Sciatic nerve (tissue), 2 donors: ENCODE measurements at places on chromosomes 2 and 18. TPM values are rescaled to one million over a fixed set of nuclear protein-coding genes. Genes with fewer than 3 reads are reported as not detected.

The BIRC6 gene
- 130 TPM for total RNA-seq

The IL1RN gene
- 15.0 TPM for total RNA-seq

The SCYGR4 gene
- not detected for total RNA-seq

DNA sequence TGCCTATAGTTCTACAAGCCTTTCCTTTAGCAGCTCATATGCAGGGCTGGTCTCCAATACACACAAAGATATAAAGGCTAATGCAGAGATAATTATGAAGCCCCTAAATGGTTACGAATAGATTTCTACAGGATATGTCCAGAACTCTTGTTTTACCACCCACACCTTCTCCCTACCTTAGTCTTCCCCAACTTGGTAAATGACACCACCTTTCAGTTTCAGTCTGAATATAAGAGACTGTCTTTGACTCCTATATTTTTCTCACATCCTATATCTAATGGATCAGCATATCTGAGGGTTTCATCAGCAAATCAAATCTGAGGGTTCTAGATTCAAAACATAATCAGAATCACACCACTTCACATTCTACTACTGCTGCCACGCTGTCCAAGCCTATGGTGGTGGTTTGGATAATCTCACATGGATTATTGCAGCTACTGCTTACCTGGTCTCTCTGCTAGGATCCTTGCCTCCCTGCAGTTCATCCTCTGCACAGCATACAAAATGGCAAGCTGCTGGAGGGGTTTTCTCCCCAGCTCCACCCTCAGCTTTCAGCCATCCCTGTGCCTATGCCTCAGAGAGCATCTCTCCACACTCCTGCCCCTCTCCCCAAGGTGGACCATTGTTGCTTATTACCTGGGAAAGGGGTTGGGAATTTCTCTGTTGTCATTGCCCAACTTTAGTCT is 178.0 kb upstream of the SPOPL start:
- DNase-seq = no peak

GRCh38 chr2:164920430-164920829 is 34.9 kb downstream of the SLC38A11 start:
- no peak for DNase-seq

The DES gene
- total RNA-seq = 1.4 TPM

The AMER3 gene
- not detected for total RNA-seq

DNA sequence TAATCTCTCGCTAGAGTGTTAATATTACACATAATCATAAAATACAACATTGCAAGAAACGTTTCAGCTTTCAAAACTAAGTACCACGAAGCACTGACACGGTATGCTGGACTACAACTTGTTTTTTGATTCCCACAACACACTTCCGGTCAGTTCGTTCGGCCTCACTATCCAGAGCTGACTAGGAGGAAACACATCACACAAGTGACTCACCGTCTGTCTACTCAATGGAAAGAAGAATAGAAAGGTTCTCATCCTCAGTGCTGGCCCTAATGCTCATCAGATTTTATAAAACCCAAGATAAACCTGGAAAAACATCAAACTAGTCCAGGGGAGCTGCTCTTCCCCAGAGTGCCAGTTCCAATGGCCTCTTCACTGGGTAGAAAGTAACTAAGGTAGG is 42.9 kb downstream of the ZNF385B start:
- no peak for DNase-seq

DNA sequence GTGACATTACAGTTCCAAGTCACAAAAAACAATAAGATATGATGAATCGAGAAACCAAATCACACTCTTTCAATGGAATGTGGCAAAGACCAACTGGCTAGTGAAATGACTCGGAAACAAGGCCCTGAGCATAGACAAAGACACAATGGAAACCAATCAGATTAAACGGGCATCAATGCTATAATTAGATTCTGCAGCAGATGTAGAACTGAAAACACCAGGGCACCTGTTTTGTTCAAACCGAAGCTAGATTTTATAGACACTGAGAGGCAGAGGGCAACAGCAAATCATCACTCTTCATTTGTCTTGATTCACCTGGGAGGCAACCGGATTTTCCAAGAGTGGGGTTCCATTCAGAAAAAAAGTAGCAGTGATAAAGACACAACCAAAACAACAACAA is 92.8 kb upstream of the BARD1 start:
- DNase-seq = no peak

DNA sequence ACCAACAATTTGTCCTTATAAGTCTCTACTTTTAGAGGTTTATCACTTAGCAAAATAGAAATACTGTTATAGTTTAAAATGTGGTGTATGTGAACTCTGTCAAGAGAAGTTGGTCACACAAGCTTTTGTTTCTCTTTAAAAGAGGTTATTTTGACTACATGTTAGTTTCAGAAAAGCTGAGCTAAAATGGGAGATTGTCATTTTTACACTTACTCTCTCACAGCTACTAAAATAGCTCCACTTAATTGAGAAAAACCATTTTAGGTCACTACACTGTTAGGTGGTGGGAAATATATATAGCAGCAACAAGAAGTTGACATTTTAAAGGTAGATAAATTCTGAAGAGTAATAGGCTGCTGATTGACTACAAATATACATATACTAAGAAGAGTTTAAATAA is 161.5 kb upstream of the KCNJ3 start:
- no peak for DNase-seq

The CREG2 gene
- not detected for total RNA-seq

The TMEM247 gene
- not detected for total RNA-seq

The EVX2 gene
- total RNA-seq = not detected

The FAM98A gene
- 48.1 TPM for total RNA-seq

- DNase-seq = no peak
These were observed 394.8 kb upstream of the FANCL start for GRCh38 chr2:58635801-58636375.

DNA sequence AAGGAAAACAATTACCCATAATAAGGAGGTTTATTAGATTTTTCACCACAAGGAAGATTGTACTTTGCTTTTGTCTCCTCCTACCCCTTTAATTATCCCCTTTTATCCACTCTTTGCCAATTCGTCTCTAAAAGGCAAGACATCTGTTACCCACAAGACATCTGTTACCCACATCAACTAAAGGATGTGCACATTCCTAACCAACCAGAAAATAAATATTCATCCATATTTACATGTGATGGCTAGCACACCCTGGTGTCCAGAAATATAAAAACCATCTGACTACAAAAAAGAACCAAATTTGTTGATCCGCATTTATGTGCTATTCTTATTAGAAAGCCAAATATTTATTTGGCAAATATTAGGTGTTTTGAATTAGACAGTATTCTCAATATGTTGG is 35.7 kb downstream of the ACVR1C start:
- DNase-seq = no peak
